Pancreas (tissue), 10 donors: ENCODE measurements at places on chromosomes 4 and X.

DNA sequence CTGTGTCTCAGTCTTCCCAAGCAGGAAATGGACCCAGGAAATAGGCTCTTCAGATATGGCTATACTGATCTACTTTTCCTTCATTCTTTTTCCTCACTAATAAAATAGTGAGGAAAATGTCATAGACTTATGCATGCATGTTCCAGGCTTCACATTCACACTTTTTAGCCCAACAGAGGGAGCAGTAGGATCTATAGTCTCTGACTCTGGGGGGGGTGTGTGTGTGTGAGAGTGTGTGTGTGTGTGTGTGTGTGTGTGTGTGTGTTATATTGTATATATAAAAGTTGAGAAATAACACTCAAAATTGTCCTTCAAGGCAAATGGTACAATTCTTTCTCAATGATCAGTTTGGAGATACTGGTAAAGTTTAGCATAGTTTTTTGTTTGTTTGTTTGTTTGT is 297.2 kb upstream of the GALNT7 start:
- no peak for DNase-seq

GRCh38 chr4:10204401-10205058 is 87.9 kb upstream of the WDR1 start:
- DNase-seq, result no peak

DNA sequence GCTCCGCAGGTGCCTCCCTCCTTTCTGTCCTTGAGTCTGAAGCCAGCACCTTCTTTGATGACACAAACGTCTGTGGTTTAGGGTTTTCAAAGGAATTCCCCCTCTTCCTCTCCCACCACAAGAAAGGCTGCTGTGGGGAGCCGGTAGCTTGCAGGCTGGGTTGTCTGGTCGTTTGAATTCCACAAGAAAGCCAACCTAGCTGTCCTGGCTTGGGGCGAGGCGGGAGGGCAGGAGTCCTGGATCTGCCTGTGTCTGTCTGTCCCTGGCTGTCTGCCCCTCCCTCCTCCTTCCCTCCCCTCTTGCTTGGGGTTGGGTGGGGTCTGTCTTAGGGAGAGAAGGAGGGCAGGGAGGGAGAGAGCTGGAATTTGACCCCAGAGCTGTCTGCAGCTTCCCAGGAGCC is 56.3 kb downstream of the SHROOM2 start:
- no peak for DNase-seq

GRCh38 chrX:129731228-129731627 is 7.6 kb upstream of the XPNPEP2 start:
- no peak for DNase-seq

- no peak for DNase-seq
Observed at GRCh38 chr4:78441756-78442155, 109.8 kb upstream of the ANXA3 start.

DNA sequence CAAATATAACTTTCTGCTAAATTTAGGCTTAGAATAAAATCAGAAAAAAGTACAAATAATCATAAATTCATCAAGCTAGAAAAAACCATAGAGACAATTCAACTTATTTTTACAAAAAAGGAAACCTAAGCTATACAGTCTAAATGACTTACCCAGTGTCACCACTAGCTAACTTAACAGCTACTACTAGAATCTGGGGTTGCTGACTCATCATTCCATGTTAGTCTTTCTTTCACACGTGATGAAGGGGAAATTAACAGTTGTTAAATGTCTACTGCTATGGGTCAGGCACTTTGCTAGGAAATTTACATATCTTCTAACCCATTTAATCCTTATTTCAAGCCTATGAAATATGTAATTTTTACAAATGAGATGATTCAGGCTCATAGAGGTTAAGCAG is 349.3 kb upstream of the GALNT7 start:
- DNase-seq, result no peak

DNA sequence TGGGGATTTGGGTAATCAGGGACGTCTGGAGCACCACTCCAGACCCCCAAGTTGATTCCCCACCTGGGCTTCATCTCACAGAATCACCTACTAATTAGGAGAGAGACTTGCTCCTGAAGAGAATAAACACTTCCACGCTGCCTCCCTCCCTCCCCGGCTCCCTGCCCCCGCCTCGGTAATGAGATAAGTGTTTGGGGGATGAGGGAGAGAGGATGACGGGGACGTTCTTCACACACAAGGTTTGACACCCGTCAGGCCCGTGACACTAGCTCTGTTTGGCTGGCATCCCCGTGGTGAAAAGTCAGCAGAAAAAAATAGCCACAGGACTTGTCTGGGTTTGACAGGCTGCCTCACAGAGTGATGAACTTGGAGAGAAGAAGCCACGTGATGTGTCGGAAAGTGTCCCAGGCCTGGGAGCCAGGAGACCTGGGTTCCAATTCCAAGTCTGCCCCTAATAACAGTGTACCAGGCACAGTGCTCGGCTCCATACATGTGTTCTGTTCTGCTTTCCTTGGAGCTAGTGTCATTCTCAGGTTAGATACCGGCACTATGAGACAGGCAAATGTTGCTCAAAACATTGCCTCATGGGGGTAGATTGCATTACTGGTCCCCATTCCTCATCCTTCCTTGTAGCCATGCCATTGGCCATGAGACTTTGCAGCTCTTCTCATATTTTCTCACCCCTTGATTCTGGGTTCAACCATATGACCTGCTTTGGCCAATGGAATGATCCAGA is 578.0 kb downstream of the BCOR start:
- no peak for DNase-seq

DNA sequence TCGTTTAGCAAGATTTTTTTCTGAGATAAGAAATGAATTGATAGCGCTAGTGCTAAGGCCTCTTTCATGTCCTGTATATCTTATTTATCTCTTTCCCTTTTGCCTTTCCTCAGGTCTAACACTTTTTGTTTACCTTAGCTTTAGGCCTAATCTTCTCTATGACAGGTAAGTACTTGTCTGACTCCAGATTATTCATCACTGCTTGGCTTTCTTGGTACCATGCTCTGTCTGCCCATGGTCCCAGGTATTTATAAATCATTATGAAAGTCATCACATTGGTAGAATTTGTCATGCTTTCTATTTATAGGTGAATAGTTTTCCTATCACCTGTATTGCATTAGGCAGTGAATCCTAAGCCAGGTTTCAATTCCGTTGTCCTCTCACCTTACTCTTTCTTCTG is 99.5 kb upstream of the CTSO start:
- DNase-seq, result no peak

DNA sequence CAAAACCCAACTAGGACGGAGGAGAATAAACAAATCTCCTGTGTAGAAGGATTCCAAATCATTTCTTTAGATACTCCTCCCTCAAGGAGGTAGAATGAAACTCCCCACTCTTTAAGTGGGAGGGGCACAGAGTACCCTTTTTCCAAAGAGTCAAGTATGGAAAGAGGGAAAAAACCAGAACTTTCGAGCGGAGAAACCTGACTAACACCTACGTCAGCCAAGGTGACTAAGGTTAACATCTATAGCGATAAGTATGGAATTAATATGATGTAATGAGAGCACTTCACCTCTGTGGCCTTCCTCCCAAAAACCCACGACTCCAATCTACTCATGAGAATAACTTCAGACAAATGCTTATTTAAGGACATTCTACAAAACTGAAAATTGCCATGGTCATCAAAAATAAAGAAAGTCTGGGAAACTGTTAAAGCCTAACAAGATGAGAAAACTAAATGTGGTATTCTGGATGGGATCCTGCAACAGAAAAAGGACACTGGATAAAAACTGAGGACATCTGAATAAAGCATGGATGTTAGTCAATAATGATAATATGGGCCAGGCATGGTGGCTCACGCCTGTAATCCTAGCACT is 157.0 kb upstream of the MAP3K15 start:
- no peak for DNase-seq

DNA sequence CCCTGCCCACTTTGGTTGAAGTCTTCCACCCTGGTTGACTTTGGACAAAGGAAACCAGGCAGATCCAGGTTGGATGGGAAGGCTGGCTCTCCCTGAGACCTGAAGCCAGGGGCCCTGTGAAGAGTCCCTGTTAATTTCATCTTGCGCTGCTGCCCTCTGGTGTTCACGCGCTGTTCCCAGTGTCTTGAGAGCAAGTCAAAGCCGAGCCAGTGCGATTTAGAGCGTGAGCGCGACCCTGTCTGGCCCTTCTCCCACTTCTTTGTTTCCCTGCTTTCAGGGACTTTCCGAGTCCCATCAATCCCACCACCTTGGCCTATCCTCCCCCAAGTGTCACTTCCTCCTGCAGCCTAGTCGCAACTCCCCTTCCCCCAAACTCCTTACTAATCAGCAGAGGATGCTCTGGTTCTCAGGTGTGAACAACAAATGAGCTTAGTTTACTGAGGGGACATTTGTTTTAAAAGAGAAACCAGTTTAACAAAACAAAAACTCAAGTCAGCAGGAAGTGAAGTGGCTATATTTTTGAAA is 25.8 kb upstream of the CHRNA9 start:
- peak; percentile 88 for DNase-seq

DNA sequence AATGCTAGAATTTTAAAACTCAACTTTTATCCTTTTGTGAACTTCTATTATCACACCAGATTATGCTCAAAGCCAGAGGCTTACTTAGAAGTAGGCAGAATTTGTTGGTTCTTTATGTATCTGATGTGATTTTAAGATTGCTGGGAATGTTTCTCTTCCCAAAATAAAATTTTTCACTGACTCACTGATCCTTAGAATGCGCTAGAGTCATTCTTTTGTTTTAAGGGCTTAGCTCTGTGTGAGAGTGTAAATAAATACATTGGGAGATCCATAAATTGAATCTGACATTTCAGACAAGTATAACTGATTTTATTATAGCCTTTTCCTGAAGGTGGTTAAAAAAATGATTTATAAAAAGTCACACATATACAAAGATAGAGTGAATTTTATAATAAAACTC is 101.3 kb downstream of the LARP1B start:
- DNase-seq, result no peak

GRCh38 chrX:93875621-93876282 is 201.7 kb downstream of the FAM133A start:
- DNase-seq, result no peak

DNA sequence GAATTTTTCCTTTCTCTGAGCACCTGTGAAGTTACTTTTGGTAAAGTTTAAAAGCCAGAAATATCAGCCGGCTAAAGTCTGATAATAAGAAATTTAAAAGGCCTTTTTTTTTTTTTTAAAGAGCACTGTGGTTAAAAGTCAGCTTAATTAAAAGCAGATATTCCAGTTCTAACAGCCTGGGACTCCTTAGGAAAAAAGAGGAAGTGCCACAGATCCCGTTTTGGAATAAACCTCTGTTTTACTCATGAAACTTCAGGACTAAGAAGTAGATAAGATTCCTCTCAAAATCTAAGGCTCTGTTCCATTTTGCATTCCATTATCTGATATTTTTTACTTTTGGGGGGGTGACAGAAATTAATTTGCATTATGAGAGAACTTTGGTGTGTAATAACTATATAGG is 37.8 kb downstream of the ABCB7 start:
- no peak for DNase-seq

DNA sequence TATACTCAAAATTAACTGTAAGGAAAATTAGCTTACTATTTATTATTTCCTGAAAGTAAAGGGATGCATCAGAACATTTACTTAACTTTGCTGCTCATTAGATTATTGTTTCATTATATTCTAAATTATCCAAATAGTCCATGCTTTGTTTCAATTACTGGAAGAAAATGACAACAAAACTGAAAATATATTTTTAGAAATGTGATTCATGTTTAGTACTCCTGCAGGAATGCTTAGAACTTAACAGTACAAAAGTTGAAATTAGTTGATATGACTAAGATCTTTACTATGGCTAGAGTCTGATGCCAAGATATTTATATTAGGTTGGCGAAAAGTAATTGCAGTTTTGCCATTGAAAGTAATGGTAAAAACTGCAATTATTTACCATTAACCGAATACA is 660.5 kb upstream of the PABPC4L start:
- no peak for DNase-seq

GRCh38 chrX:150058728-150059127 is 120.4 kb upstream of the EOLA2 start:
- no peak for DNase-seq

GRCh38 chrX:16839219-16839851 is 30.8 kb downstream of the RBBP7 start:
- DNase-seq, result no peak

DNA sequence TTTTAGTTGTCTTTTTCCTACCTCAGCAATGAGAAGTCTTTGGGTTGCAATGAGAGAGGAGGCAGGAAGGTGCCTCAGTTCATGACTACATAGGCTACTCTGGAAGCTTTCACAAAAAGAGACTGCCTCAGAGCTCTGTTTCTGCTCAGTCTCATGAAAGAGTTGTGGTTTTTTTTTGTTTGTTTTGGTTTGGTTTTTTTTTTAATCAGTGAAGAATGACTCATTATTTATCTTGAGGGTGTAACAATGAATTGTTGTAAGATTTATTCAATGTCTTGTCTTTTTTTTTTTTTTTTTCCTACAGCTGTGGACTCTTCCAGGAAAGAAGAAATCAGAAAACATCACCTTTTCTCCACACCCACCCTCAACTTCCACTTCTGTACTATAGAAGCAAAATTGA is 67.5 kb upstream of the CXCL13 start:
- no peak for DNase-seq

- no peak for DNase-seq
Observed at GRCh38 chr4:55154290-55154880, 29.0 kb upstream of the KDR start.

DNA sequence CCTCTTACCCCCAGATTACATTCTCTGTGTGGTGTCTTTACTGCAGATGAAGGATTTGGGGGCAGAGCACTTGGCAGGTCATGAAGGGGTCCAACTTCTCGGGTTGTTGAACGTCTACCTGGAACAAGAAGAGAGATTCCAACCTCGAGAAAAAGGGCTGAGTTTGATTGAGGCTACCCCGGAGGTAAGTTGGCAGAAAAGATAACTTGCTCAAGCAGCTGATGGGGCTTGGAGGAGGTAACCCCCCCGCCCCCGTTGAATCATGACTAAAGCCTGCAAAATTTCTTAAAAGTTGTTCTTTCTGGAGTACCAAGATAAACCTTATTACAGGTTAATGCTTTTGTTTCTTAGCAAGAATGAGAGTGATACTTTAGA is 1.5 kb downstream of the CCNG2 start:
- no peak for DNase-seq

- no peak for DNase-seq
Observed at GRCh38 chr4:182293691-182294255, 50.6 kb downstream of the TENM3 start.

GRCh38 chrX:54964766-54965497 is 29.1 kb downstream of the PFKFB1 start:
- DNase-seq, result no peak

DNA sequence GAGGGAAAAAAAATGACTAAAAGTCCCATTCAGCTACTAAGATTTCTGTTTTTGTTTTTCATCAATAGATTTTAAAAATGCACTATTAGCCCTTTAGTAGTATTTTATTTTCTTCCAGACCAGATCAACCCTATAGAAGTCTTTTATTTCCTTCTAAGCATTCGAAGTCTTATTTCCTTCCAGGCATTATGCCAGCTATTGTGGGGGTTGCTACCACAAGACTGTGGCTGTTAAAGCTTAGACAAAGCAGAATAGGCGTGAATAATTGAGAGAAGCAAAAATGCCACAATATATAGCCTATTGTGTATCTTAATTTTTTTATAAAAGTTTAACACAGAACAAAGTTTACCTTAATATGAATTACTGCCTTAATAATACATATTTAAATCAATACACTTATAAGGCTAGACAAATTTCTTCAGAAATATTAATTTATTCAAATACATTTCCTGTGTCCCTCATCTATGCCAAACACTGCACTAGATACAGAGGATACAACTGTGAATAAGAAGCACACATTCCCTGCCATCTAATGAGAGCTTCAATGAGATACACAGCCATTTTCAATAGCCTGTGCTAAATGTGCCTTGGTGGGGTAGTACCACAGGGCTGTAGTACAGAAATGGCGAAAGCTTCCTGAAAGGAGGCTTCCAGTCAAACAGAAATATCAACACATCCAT is 33.1 kb downstream of the SLC10A7 start:
- DNase-seq, result no peak

GRCh38 chr4:59728496-59728895 is 1471.6 kb upstream of the ADGRL3 start:
- DNase-seq, result no peak
